Activated CD8-positive, alpha-beta memory T cell treated with anti-CD3 and anti-CD28 coated beads, Interleukin-2, amount 50 U/mL, for 48 hours (primary cell): ENCODE measurements at places on chromosomes 5 and 9.
A peak's percentile ranks its signal among the peaks of the same experiment; 100 is the strongest.

DNA sequence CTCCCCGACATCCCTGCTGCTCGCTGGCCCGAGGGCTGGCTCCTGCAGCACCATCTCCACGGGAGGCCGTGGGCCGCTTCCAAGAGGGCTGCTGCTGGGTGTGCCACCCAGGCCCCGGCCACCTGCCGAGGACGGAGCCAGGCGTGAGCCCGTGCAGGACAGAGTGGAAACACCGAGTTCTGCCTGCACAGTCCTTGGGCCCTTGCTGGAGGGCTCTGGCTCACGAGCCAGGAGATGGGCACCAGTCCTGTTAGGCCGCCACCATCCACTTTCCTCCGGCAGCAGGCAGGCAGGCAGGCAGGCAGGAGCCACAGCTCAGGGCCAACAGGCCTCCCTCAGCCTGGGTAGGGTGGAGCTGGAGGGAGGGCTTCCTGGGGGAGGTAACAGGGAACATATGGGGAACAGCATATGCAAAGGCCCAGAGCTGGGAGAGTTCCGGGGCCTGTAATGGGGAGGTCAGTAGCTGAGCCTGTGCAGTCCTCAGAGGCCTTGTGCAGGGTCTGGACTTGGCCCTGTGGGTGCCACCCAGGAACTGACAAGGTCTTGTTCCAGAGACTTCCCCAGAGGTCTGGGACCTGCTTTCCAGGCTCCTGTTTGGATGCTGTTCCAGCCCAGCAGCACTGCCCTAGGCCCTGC, 31.9 kb downstream of the RXRA start:
- no peak for DNase-seq

DNA sequence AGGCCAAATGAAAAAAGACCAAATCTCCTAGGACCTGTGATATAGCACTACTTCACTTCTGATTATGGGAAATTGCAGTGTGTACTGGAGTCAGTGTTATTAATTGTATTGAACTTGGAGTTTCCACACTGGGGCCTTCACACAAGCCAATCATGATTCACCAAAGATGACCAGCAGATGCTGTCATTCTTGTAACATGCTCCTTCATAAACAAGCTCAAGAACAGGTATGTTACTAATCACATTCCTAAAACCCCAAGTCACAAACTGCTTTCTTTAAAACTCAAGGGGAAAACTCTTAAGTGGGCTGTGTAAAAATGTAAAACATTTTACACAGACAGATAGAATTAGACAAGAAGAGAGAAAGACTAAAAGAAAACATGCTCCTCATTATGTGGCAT, 5.6 kb downstream of the KLHL3 start:
- no peak for DNase-seq

DNA sequence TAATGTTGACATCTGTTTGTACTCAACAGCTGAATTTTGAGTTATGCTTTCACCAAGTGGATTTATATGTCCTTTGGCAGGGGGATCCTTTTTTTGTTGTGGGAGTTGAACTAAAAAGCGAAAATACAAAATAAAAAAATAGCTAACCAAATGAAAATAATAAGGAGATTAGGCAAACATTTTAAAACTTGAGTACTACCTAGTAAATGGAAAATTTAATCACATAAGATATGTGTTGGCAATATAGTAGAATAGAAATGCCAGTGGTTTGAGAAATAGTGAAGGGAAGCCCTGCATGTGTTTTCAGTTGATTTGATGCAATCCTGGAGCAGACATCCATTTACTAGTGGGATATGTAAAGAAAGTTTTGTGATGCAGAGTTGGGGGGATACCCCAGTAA, 98.0 kb downstream of the RASGRF2 start:
- no peak for DNase-seq

- DNase-seq: peak; percentile 28
Measured at GRCh38 chr9:127133739-127134167, 11.3 kb upstream of the ANGPTL2 start.

- DNase-seq: no peak
Measured at GRCh38 chr9:110077925-110078324, 130.0 kb downstream of the C9orf152 start.

DNA sequence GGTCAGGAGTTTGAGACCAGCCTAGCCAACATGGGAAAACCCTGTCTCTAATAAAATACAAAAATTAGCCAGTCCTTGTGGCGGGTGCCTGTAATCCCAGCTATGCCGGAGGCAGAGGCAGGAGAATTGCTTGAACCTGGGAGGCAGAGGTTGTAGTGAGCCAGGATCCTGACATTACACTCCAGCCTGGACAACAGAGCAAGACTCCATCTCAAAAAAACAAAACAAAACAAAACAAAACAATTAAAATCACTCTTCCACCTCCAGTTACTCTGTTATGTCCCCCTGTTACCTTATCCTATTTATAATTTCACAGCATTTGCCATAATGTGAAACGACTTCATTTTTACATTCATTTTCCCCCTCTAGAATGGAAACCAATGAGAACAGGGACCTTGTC, 54.4 kb downstream of the CXXC5 start:
- DNase-seq: no peak

DNA sequence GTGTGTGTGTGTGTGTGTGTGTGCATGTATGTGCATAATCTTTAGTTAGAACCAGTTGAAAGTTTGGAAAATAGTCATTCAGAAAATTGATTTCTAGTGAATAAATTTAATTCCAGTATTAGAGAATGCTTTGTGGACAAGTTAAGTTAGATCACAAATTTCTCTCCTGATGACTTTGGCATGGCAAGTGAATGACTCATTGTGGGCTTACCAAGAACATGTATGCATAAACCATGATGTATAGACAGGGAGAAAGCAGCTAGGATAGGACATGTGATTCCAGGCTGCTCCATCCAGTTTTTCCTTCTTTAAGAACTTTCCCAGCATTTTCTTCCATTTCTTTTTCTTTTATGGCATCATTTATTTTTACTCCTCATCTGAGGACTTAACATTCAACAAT, 85.7 kb upstream of the SGCD start:
- DNase-seq: no peak

DNA sequence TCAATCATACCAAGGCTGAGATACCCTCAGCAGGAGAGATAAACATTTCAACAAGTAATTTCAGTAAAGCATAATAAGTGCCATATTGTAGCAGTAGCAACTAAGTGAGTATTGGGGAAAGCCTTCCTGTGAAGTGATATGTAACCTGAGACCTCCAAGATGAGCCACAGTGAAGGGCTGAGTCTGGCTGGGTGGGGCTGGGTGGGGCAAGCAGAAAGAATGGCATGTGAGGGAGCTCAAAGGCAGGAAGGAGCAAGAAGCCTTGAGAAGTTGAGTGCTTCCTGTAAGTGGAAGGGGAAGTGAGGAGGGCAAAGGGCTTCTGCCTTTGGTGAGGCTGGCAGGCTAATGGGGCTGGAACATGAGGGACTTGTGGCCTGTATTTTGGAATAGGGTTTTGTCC, 19.7 kb upstream of the ASTN2 start:
- no peak for DNase-seq

DNA sequence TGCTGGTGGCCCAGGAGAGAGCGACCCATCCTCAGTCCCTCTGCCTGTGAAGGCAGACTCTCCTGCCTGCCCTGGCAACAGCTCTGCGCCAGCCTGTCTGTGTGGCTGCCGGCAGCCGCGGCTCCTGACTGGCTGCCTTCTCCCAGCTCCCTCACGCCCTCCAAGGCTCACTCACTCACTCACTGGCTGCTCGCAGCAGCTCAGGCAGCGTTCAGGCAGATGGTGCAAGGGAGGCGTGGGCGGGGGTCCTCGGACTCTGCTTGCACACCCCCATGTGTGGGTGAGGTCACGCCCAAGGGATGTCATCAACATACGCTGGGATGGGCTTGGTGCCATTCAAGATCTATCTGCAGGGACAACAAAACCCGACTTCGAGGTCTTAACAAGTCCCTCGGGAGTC, 66.7 kb downstream of the DAB2IP start:
- DNase-seq: no peak

DNA sequence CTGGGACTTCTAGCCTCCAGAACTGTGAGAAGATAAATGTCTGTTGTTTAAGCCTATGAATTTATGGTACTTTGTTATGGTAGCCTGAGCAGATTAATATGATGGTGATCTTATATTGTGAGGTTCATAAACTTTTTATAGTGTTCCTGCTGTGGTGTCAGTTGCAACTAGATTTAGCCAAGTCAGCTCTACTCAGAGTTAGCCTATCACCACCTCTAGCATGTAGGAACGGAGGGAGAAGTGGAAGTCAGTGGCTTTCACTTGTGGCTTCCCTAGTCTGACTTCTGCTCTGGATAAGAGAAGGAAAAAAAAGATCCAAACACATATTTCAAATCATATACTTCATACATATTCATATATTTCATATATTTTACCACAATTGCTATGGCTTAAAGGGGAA, 6.6 kb downstream of the POC5 start:
- no peak for DNase-seq

DNA sequence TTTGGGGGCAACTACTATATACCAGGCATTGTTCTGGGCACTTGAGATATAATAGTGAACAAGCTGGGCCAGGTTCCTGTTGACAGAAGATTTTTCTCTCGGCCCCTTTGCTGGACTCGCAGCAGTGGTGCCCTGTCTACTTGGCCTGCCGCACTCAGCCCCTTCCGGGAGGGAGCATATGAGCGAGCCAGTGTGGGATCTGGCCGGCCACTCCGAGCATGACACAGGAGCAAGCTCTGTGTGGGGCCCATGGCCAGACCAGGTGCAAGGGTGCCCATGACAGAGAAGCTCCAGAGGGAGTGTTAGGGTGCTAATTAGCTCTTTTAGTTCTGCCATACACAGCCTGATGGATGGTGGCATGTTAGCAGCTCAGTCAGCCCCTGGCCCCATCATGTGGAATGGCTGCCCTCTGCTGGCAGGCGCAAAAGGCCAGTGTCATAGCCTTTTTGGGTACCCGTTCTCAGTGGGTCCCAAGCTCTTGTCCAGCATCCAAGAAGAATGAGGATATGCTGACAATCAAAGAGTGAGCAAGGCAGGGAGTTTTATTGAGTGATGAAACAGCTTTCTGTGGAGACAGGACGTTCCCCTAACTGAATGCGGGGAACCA, 9.3 kb upstream of the KIF4B start:
- peak; percentile 58 for DNase-seq

- no peak for DNase-seq
Measured at GRCh38 chr5:120803282-120803681, 339.2 kb downstream of the PRR16 start.

DNA sequence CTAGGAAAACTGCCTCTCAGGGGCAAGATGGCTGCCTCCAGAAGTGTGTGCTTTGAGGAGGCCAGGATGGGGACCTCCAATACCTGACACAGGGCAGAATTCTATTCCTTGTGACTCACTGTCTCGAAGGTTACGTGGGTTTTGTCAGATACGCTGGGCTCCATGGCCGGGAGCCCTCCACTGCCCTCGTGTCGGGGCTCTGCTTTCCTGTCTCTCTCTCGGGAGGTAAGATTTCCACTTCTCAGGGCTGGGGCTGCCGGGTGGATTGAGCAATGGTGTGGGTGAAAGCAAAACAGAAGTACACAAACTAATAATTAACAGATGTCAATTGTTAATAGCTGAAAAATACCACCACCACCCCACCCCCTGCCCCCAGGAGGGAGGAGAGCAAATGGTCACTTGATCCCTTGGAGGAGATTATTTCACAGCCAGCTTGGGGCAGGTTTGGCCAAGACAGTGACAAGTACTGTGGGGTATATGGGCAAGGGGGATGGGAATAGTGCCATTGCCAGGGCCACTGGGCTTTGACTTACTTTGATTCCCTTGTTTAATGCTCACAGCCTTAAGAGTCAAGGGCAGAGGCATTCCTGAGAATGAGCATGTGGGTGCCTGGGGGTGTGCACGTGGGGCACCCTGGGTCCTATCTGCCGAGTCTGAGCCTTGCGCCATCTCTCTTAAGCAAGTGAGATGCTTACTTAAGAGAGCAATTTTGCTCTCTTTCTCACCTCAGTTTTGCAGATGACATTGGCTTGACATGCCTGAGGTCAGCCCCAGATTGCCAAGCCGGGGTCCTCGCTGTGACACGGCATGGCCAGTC, 28.8 kb upstream of the DAB2IP start:
- DNase-seq: no peak

DNA sequence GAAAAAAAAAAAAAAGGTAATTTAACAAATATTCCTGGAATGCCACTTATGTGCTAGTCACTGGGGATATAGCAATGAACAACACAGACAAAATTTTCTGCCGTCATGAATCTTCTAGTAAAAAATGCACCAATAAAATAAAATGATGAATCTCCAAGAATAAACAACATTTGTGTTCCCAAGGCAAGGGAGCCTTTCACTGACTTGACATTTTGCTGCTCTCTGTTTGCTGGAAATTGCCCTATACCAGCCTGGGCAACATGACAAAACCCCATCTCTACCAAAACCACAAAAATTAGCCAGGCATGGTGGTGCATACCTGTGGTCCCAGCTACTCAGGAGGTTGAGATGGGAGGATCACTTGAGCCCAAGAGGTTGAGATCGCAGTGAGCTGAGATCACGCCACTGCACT, 64.5 kb upstream of the ERBIN start:
- DNase-seq: no peak

- DNase-seq: no peak
Measured at GRCh38 chr5:999724-1000123, 8.9 kb upstream of the NKD2 start.

GRCh38 chr9:9631284-9631683, 981.5 kb downstream of the PTPRD start:
- DNase-seq: no peak

- no peak for DNase-seq
Measured at GRCh38 chr9:129331772-129332500, 153.9 kb upstream of the IER5L start.

DNA sequence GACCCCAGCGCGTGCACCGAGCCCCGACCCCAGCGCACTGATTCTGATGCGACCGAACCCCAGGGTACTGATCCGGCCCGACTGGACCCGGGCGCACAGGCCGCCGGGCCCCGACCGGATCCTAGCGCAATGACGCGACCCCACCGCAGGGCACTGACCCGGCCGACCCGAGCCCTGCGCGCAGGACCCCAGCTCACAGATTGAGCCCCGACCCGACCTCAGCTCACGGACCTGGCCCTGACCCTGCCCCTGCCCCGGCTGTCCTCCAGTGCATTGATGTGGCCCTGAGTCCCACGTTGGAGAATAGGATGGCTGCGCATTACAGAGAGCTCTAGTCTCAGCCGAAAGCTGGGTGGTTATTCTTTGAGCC, 438 bp downstream of the TRIP13 start:
- no peak for DNase-seq

DNA sequence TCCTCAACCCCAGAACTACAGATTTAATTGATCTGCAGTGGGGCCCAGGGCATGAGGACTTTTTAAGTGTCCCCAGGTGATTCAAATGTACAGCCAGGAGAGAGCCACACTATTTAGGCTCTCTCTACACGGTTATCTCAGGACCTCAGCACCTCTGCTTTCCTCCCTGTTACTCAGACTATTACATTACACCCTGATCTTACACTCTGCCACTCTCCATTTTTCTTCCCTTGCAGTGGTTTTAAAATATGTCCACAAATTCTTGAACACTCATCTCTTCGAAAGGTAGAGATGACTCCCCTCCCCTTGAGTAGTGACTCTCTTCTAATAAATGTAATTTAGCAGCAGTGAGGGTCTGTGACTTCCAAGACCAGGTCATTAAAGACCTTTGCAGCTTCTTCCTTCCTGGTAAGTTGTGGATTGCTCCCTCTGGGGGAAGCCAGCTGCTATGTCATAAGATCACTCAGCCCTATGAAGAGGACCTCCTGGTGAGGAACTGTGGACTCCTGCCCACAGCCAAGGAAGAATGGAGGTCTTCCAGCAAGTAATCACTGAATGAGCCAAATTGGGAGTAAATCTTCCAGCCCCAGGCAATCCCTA, 87.5 kb upstream of the SSBP2 start:
- no peak for DNase-seq
